ENCODE measurements at places on chromosomes 16 and 17.

GRCh38 chr17:43936434-43936833 is 5.8 kb downstream of the PPY start:
- DNase-seq, result no peak

DNA sequence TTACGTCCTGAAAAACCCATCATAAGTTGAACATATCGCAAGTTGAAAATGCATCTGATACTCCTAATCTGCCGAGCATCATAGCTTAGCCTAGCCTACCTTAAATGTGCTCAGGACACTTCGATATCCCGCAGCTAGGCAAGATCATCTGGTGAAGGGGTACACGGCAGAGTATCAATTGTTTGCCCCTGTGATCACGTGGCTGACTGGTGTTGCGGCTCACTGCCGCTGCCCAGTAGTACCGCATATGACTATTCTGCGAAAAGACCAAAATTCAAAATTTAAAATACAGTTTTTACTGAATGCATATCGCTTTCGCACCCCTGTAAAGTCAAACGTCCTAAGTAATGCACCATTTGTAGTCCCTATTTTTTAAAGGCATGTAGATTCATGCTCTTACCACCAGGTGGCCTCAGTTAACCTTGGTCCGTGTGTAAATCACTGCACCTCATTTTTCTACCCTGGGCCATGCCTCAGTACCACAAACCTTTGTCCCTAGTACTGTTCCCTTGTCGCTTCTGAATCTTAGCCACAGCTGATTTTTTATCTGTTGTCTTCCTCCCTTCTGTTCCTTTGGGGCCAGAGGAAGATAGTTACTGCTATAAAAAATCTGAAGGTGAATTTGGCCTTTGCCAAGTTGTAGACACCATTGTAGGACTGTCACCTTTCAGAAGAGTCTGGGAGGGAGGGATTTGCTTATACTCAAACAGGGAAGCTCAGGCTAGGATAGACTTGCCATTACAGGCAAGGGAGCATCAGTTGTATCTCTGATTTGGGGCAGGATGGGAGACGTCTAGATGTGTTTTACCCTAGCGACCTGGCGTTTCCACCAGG is 34.4 kb downstream of the WWP2 start:
- peak; percentile 25 for DNase-seq

GRCh38 chr17:35541434-35541833 is 4.0 kb upstream of the SLFN12L start:
- no peak for DNase-seq

- DNase-seq, result no peak
Observed at GRCh38 chr16:5490499-5490898, 392.9 kb upstream of the EEF2KMT start.

GRCh38 chr16:20610211-20610891 is 34.2 kb upstream of the ACSM2B start:
- DNase-seq, result no peak

DNA sequence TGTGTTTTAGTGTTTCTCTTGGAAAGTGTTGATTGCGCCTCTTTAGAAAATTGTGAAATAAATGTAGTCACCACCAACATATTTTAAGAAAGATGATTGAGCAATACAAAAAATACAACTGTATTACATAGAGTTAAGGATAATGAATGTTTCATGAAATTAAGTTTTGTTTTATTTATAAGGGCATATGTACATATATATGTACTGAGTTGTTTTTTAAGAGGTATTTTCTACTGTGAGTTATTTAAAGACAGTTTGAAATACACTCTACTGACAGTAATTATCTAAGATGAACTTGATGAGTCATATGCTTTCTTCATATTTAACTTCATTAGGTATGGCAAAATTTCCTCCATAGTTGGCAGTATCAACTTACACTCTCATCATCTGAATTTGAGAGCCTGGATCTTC is 411.7 kb downstream of the HS3ST3B1 start:
- peak; percentile 7 for DNase-seq

DNA sequence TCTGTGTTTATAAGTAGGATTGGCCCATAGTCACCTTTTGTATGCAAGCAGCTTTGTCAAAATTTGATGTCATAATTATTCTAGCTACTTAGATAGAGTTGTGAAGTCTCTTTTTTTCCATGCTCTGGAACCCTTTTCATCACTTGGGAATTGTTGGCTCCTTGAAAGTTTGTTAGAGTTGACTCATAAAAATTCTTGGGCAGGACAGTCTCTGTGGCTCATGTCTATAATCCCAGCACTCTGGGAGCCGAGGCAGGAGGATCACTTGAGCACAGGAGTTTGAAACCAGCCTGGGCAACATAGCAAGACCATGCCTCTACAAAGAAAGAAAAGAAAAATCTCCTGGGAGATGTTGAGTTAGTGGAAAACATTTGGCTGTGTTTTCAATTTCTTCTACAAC is 45.7 kb upstream of the MRC2 start:
- DNase-seq, result no peak

Measured in AG09309 (cell line).